ENCODE measurements at places on chromosomes 16 and 17.

DNA sequence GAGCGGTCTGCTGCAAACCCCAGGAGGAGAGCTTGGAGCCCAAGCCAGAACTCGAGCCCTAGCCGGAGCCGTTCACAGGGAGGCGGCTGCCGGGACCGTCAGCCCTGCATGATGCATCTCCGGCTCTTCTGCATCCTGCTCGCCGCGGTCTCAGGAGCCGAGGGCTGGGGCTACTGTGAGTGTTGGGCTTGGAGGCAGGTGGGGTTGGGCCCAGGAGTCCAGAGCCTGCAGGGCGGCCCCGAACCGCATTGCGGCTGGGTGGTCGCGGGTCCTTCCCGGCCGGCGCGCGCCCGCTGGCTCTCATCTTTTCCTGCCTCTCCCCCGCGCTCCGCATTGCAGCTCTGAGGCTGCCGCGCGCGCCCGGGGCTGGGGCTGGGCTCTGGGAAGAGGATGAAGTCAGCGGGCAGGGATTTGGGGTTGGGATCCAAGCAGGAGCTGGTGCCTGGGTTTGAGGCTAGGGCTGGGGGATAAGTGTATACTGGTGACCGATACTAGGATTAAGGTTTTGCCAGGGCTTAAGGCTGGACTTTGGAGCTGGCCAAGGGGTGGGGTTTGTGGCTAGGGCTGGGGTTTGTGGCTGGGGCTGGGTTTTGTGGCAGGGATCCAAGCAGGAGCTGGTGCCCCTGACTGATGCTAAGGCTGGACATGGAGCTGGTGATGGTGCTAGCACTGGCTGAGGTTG, 532 bp downstream of the CNTNAP1 start:
- DNase-seq: peak; percentile 70

DNA sequence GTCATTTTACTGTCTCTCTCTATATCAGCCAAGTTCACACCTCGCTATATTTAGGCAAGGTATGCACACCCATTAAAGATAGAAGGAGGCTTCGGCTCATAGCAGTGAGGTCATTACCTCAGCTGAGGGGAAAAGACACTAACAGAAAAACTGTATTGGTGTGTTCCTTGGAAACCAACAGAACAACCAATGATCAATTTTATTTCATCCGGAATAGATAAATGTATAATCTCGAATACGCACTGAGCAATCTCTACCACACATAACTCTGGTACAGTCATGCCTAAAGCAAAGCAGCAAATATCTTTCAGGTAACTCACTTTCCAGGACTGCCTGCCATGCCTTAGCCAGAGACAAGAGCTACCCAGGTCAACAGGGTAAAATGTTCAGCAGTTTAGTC, 109.9 kb upstream of the CORO6 start:
- DNase-seq: no peak

DNA sequence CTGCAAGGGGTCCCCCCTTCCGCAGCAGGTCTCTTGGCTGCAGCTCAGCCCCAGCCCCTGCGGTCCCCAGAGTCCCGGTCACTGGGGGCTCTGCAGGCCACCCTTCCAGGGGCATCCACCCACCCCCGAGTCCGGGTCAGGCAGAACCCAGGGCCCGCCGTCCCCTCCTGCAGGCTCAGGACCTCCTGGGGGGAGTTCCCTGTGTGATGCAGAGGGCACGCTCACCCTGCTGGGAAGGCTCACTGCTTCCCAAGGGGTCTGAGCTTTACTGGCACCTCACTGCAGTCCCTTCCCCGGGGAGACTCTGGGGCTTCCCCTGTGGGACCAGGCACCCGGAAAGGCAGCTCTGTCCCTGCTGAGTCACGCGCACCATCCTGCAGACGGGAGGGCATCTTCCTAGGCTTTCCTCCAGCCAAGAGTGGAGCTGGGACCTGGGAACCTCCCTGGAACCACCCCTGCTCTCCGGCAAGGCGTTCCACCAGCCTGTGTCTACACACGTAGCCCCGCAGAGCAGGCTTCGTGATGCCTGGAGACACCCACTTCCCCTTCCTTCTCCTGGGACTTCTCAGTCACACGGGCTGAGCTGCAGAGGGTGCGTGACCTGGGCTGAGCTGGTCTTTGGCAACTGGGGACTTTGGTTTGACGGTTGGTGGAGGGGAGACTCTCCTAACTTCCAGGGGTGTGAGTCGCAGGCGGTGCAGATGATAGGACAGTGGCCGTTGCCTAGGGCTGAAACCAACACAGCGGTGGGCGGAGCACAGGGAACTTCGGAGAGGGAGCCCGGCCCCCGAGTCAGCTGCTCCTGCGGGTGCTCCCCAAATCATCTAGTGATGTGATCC, 23.4 kb downstream of the SLC25A10 start:
- no peak for DNase-seq

GRCh38 chr16:27273670-27274423, 5.3 kb upstream of the NSMCE1 start:
- DNase-seq: no peak

GRCh38 chr17:28333083-28333746, 2.1 kb downstream of the IFT20 start:
- no peak for DNase-seq

GRCh38 chr17:38900978-38901656, 24.3 kb upstream of the LASP1NB start:
- no peak for DNase-seq

DNA sequence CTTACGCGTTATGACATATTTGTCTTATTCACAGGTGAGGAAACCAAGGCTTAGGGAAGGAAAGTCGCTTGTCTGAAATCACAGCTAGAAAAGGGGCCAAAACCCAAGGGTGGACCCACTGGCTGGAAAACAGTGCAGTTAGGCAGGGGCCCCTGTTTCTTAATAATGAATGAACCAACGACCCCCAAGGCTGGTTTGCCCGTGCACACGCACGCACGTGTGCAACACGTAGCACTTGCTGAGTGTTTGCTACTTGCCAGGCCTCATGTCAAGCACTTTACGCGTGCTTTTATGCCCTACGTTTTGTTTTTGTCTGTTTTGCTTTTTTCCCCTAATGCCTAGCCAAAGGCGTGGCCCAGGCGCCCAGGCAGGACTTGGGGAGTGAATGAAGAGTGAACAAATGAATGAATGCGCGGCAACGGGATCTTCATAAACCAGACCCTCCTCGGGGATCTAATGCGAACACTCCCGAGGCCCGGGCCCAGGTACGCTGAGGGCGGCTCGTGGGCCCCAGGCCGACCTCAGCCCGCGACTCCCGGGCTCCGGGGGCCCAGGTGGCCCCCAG, 571 bp upstream of the USP10 start:
- DNase-seq: no peak

DNA sequence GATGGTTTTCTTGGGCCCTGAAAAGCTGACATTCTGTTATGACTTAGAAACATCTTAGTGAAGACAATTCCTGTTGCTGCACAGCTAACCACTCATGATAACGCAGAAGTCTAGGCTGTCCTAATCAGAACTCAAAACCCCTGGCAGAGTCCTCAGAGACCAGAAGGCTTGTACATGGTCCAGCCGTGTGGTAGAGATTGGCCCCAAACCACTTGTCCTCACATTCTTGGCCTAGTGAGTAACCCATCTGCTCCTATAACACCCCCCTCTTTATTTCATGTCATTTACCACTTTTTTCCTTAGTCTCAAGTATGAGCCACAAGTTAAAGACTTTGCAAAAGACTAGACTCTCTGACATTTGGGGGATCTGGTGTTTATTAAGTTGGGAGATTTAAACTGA, 116.5 kb upstream of the ADAMTS18 start:
- DNase-seq: peak; percentile 51

GRCh38 chr17:73506470-73507435, 137.5 kb downstream of the SDK2 start:
- DNase-seq: no peak

DNA sequence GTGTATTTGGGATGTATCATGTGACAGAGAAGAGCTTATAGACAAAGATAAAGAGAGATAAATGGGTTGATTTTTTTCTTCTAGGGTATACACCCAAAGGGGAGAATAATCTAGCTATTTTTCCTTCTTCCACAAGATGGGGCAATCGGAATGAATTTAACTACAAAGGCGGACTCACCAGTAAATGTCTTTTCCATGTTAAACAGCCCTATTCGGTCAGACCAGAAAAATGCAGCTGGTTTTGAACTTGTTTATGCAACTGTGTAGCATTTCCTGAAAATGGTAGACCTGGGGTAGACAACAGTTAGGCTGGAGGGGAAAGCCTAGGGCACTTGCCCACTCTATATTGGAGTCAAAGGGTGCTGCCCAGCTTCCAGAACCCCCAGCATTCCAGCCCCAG, 477.1 kb downstream of the TOX3 start:
- DNase-seq: peak; percentile 34

DNA sequence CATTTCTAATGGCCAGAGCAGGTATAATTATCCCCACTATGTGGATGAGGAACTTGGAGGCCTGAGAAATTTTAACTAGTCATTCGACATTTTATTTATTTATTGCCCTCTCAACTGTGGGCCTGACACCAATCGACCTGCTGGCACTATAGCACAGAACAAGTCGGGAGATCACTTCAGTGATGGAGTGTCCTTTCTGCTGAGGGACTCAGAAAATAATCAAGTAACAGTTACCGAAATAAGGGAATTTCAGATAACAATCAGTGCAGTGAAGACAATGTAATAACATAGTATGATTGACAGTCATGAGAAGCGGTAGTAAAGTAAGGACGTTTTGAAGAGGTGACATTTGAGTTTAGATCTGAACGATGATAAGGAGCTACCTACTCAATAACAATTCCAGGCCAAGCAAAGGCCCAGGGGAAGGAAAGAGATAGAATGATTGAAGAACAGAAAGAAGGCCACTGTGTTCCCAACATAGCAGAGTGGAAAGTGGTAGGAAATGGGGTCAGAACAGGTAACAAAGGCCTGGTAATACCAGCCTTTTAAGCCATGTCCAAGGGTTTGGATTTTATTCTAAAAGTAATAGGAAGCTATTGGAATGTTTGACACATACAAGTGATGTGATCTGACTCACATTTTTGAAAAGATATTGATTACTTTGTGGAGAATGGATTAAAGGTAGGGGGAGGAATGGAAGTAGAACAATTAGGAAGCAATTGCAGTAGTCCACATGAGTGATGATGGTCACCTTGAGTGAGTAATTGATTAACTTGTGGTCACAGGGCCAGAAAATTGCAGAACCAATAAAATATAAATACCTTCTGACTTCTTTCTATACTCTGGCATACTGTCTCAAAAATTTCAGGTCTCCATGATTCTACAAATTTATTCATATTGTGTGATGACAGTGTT, 1.4 kb downstream of the STXBP4 start:
- no peak for DNase-seq

- no peak for DNase-seq
These were observed 1.8 kb downstream of the PIK3R5 start for GRCh38 chr17:8963647-8964258.

DNA sequence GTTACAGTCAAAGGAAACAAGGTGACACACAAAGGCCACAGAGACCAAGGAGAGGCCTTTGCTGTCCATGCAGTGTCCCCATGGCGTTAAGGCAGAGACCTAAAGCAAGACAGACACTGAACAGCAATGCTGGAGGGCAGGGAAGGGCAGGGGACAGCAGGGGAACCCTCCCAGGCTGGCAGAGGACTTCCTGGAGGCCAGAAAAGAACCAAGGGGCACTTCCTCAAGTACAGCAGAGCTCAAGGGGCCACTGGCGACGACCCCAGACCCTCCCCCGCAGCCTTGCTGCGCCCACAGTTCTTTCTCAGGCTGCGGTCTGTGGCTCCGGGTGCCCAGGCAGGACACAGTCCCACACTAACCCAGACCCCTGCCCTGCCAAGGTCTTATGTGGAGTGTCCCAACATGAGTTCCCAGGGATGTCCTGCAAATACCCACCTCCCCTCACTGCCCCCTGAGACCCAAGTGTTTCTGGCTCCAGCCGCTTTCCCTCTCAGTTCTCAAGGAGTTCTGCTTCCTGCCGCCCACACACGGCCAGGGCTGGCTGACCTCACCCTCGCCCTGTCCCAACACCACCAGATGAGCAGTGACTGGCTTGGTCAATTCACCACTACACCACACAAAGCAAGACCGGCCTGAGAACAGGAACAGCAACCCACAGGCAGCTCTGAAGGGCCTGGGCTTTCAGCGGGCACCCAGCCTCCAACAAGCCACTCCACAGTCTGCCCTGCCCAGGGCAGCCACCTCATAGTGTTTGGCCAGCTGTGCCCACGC, 4.2 kb downstream of the CLCN7 start:
- no peak for DNase-seq

DNA sequence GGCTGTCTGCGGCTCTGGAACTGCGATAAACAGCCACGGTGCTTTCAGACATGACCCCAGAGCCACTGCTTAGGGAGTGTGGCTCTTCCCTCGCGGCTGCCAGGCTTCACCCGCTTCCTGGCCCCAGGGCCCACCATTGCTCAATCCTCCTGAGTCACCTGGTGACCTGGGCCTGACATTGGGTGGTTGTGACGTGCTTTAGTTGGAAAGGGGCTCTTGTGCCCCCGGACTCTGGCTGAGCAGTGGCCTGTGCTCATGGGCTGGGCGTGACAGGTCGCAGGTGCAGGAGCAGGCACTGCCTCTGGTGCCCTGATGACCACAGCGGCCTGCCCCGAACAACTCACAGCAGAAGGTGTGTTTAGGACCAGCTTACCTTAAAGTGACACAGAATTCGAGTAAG, 8.6 kb upstream of the NUDT16L1 start:
- DNase-seq: no peak

- no peak for DNase-seq
These were observed 11.6 kb downstream of the ZACN start for GRCh38 chr17:76090517-76091129.

DNA sequence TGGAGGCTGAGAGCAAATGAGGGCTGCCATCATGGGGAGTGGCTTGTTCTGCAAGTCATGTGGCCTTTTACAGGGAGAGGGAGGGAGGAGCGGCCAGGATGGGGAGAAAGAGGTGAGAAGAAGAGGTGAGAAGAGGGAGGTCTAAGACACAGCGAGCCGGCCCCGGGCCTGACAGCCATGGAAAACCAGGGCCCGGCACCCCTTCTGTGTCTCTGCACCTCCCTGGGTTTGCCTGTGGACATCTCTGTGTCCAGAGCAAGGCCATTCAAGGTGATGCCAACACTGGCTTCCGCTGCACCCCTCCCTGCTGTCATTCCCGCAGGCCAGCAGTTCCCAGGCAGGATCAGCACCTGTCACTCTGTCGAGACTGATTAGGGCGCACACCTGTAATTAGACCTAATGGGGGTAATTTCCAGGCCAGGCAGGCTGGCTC, 75.6 kb downstream of the MGAT5B start:
- DNase-seq: no peak

GRCh38 chr16:28112908-28113307, 49.4 kb upstream of the GSG1L start:
- no peak for DNase-seq

- DNase-seq: no peak
These were observed 90.1 kb upstream of the GSE1 start for GRCh38 chr16:85522842-85523601.

- DNase-seq: no peak
These were observed 5.8 kb upstream of the TNRC6A start for GRCh38 chr16:24723663-24724062.

DNA sequence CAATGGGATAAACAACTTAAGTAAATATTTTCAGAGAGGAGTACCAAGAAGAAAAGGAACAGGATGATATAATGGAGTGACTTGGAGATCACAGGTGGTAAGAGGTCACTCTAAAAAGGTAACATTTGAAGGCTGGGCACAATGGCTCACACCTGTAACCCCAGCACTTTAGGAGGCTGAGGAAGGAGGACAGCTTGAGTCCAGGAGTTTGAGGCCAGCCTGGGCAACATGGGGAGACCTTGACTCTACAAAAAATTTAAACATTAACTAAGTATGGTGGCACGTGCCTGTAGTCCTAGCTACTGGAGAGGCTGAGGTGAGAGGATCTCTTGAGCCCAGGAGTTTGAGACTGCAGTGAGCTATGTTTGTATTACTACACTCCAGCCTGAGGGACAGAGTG, 3.4 kb upstream of the TMEM11 start:
- DNase-seq: no peak
